ENCODE measurements at places on chromosomes 1 and 21. TPM values are rescaled to one million over a fixed set of nuclear protein-coding genes. Genes with fewer than 3 reads are reported as not detected.

The FAM78B gene
- 3.4 TPM for total RNA-seq

The RIPK4 gene
- total RNA-seq = 0.08 TPM

The ACKR1 gene
- total RNA-seq = 16.2 TPM

The F3 gene
- 27.9 TPM for total RNA-seq

The CTNNBIP1 gene
- 50.6 TPM for total RNA-seq

- DNase-seq = peak; percentile 94
These were observed 12.5 kb downstream of the RPS6KA1 start for GRCh38 chr1:26541816-26542711.

- DNase-seq = no peak
These were observed 200.6 kb downstream of the RGS7 start for GRCh38 chr1:241156231-241156965.

- no peak for DNase-seq
These were observed 53.9 kb downstream of the GALNT2 start for GRCh38 chr1:230120921-230121381.

- DNase-seq = no peak
These were observed 124.7 kb upstream of the KIAA0040 start for GRCh38 chr1:175317309-175317708.

- DNase-seq = no peak
These were observed 96.0 kb upstream of the USP24 start for GRCh38 chr1:55311057-55311641.

GRCh38 chr1:3779265-3779911, 6.8 kb downstream of the SMIM1 start:
- peak; percentile 27 for DNase-seq

Measured in Right ventricle myocardium inferior (tissue), 1 donor.